ENCODE measurements at places on chromosomes 7 and 10. TPM values are rescaled to one million over a fixed set of nuclear protein-coding genes. Genes with fewer than 3 reads are reported as not detected.
A peak's percentile ranks its signal among the peaks of the same experiment; 100 is the strongest.

AGMO gene
- not detected for polyA plus RNA-seq

C10orf95 gene
- 0.81 TPM for polyA plus RNA-seq

DNA sequence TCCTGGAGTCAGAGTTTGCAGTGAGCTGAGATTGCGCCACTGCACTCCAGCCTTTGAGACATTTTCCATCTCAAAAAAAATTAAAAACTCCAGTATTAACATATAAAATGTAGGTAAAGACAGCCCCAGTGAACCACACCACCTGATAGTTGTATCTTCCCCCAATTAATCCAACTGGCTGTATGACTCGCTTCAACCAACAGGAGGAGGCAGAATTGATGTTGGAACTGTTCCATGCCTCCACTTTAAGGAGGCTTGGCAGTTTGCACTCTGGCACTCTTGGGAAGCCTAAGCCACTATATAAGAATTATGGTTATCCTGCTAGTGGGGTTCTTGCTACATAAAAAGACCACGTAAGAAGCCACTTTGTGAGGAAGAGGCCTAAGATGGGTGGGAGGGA, 72.7 kb downstream of the STK17A start:
- no peak for DNase-seq

DNA sequence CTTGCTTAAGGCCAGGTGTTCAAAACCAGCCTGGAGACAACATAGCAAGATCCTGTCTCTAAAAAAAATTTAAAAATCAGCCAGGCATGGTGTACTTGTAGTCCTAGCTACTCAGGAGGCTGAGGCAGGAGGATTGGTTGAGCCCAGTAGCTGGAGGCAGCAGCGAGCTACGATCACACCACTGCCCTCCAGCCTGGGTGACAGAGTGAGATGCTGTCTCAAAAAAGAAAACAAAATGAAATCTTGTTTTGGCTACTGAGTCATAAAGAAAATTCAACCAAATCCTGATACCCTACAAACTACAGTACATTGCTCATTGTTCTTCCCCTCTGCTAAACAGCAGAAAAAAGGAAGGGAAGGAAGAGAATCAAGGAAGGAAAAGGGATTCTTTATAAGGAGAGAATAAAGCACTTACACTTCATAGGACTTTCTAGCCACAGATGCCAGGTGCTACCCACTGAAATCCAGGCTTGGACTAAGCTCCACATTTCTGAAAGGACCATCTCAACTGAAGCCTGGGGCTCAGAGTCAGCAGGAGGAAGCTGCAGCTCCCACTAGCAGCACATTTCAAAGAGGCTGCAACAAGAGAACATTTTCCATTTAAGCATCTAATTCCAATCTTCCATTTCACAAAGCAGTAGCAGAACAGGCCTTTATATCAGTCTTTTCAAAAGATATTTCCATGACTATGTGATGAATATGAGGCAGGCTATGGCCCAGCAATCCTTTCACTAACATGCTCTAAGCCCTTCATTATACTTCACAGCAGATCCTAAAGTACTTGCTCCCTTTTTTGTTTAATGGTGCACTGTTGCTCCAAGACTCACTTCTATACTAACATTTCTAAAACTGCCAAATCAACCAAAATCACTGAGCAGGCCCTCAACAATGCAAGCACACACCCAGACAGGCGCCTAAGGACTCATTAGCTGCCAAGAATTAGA, 13.5 kb downstream of the TNPO3 start:
- no peak for DNase-seq

GRCh38 chr7:124020060-124020459, 12.8 kb downstream of the TMEM229A start:
- no peak for DNase-seq

SERPINE1 gene
- 820 TPM for polyA plus RNA-seq

- no peak for DNase-seq
These were observed 9.5 kb upstream of the NPFFR1 start for GRCh38 chr10:70293169-70293843.

DNA sequence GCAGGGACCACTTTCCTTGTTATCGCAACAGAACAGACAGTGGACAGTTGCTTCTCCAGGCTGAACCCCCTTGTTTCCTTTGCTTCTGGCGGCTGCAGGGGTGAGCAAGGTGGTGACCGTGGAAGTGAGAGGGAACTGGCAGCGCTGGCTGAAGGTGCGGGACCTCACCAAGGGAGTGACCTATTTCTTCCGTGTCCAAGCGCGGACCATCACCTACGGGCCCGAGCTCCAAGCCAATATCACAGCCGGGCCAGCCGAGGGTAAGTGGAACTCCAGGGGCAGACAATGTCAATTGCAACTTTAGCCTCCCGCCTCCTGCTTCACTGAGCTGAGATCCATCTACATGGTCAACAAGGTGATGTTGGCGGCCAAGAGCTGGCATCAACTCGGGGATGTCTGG, 462.1 kb upstream of the FOXK1 start:
- no peak for DNase-seq

DNA sequence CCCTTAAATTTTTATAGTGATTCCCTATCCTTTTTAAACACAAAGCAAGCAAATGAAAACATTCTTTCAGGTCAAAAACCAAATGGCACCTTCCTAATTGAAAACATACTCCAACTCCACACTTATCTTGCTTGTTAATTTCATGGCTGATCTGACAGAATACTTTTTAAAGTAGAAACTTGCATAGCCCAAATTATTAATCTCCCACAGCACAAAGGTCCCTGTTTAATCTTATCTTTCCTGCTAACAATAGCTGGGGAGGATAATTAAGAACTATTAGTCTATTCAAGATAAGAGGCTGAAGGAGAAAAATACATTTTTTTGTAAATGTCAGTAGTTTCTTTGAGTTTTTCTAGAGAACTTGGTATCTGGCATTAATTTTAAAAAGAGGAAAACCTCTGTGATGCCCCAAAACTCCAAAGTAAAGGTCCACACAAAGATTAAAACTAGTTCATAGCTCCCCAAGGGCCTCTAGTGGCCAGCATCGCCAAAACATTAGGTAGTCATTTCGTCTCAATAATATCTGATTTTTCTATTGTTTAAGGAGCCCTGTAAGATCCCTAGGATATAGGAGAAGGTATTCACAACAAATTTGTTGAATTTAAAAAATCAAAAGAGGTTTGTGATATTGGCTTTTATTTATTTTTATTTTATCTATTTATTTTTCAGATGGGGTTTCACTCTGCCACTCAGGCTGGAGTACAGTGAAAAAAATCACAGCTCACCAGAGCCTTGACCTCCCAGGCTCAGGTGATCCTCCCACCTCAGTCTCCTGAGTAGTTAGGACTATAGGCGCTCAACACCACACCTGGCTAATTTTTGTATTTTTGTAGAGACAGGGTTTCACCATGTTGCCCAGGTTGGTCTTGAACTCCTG, 14.7 kb downstream of the CDNF start:
- no peak for DNase-seq

- DNase-seq = peak; percentile 9
These were observed 124.5 kb upstream of the RET start for GRCh38 chr10:42952349-42952748.

DNA sequence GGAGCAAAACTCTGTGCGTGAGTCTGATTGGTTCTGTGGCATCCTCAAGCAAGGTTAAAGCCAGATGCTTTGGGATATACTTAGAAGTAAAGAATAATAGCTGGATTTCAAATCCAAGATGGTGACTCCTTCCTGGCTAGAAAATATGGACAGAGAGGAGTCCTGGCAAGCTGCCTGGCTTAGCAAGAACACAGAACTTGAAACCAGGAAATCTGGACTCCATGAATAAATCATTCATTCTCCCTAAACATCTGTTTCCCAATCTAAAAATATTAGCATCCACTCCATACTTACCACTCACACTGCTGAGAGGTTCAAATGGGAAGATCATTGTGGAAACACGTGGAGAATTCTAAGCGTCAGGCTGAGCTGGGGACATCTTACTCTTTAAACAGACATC, 1074.1 kb upstream of the AUTS2 start:
- DNase-seq = no peak

DNA sequence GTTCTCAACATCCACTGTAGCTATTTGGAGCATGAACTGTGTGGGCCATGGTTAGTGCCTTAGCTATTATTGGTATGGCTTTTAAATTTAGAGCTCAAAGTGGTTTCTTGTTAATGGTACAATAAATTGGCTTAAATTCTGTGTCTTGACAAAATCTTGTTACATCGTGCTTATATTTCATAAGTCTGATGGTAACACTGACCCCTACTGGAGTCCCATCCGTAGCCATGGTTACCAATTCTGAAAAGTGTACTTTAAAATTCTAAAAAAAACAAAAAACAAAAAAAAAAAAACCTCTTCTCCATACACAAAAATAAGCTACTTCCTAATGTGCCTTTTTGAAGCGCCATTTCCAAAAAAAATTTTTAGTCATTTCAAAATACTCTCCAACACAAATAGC, 6.4 kb upstream of the RPP30 start:
- DNase-seq = no peak

GRCh38 chr7:35334506-35334905, 80.6 kb upstream of the TBX20 start:
- no peak for DNase-seq

- no peak for DNase-seq
These were observed 65.2 kb downstream of the AOAH start for GRCh38 chr7:36659172-36659516.

DNA sequence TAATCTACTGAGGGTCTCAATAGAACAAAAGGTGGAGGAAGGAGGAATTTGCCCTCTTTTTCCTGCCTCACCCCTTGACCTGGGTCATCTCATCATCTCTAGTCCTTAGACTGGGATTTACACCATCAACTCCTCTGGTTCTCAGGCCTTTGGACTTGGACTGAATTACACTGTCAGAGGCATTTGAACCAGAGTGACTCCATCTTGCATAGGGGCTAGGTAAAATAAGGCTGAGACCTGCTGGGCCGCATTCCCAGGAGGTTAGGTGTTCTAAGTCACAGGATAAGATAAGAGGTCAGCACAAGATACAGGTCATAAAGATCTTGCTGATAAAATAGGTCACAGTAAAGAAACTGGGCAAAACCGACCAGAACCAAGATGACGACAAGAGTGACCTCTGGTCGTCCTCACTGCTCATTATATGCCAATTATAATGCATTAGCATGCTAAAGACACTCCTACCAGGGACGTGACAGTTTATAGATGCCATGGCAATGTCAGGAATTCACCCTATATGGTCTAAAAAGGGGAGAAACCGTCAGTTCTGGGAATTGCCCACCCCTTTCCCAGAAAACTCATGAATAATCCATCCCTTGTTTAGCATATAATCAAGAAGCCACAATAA, 84.0 kb downstream of the C1GALT1 start:
- DNase-seq = no peak

GRCh38 chr7:137407078-137407477, 63.5 kb upstream of the PTN start:
- no peak for DNase-seq

DNA sequence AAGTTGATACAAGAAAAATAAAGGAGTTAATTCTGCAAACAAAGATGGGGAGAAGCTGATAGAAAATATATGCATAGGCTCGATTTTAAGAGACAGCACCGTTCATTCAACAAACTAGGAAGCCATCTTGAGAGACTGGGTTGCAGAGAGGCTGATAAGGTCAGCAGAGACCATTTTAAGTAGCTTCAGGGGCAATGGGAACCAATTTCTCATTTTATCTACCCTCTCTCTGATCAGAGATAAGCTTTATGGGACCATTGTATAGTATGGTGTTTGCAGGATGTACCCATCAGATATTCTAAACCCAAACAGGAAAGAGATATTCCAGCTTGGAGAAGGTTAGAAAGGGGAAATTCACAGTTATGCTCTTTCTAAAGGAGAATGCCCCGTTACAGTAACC, 499.5 kb downstream of the SORCS3 start:
- no peak for DNase-seq

MALRD1 gene
- polyA plus RNA-seq = 0.01 TPM

- peak; percentile 81 for DNase-seq
These were observed at the start of gene IFIT1 for GRCh38 chr10:89391907-89392756. Gene IFIT1, plus strand, starts transcription at chr10:89392623. Its CDS starts 90 bp downstream, at chr10:89392713.

DNA sequence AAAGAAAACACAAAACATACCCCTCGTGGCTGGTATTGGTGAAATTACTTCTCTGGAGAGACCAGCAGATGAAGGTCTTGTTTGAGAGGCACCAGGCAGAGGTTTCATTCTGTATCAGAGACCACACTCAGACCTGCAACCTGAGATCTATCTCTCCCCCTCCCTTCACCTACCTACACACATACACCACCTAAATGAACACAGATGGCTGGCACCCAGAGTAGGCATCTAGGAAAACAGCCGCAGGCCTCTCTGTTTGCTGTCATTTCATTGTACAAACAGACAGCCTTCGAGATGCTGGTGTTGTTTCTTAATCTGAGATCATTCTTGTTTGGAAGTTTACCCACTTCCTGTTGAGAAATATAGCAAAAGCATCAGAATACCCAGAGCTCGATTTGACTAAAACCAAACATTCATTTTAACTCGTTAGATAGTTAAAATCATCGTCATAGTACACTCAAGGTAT, 173.9 kb upstream of the SLC25A13 start:
- DNase-seq = no peak

- no peak for DNase-seq
These were observed 86.8 kb upstream of the CCDC71L start for GRCh38 chr7:106747804-106748203.

DNA sequence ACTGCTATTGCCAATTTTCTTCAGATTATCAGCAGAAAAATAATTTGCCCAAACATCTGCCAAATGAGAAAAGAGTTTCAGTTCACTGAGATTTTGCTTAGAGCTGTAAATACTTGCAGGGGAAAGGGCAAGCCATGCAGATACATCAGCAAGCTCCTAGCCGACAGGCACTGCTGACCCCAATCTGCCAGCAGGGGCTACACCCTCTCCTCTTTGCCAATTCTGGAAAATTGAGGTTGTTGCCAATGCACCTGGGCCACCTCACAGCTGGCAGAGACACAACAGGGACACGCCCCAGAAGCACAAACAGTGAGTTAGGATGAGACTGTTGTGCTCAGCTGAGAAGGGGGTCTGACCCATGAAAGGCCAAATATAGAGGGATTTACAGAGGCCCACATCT, 129.5 kb upstream of the MYO3A start:
- DNase-seq = no peak

HKDC1 gene
- polyA plus RNA-seq = 0.33 TPM

DNA sequence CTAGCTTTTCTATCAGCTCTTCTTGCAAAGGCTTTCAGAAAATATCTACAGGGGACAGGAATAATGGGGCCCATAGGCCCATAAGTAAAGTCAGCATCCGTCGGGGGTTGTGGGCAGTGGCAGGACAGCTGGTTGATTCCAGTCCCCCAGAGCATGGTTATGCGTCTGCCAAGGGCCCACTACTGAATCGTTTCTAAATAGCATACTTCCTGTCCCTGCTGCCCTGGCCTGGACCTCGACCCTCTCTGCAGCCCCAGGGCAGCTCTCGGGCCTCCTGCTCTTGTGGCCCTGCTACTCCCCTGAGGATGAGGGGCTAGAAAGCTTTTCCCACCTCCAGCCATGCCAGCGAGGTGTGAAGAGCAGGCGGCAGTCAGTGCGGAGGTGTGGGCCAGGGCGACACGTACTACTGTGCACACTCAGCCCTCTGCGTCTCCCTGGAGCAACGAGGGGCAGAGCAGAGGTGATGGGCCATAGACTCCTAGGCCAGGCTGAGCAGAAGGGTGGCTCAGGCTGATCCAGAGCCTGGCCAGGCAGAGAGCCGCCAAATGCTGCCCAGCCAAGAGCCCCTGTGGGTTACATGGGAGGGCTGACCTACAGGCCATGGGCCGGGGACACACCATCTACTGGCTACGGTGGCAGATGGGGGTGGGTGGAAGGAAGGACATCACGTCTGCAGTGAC, 4.7 kb upstream of the OPN4 start:
- no peak for DNase-seq

Measured in keratinocyte (primary cell).